Stimulated activated CD8-positive, alpha-beta memory T cell treated with anti-CD3 and anti-CD28 coated beads, Interleukin-15, amount 100 ng/mL, for 4 hours (primary cell): ENCODE measurements at places on chromosomes 4 and X.

- no peak for DNase-seq
Measured at GRCh38 chrX:9765737-9766097, at the start of gene GPR143. Gene GPR143 (minus strand): TSS chrX:9765847. CDS start chrX:9765817, 30 bp downstream.

DNA sequence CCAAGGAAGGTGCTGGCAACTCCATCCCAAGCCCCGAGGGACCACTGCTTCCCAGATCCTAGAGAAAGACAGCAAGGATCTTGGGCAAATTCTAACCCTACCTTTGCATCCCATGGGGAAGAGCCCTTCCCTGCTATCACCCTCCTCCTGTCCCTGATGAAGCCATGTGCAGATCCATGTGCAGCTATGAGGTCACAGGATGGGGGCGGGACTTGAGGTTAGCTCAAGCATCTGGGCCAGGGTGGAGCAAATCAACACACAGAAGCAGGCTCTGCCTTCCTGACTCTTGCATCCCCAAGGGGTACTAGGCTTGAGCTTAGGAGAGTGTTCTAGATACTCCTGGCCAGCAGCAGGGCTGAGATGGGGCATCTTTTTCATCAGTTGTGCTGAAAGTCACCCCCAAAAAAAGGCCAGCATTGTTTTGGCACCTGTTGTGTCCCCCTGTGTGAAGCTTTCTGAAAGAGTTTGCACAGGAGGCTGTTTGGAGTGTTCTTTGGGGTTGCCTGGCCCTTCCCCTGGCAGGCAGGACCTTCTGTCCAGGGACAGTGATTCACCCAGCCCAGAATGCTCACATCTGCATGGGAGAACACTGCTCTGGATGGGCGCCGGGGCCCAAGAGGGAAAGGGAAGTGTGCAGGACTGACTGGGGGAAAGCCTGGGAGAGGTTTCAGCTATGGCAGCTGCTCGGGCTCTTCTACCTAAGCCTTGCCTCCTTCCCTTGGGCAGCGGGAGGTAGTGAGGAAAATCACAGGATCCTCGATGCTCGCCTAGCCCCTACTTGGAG lies 50.8 kb downstream of the PRPS1 start:
- no peak for DNase-seq

- DNase-seq, result no peak
Measured at GRCh38 chr4:60078984-60079383, 1121.1 kb upstream of the ADGRL3 start.

DNA sequence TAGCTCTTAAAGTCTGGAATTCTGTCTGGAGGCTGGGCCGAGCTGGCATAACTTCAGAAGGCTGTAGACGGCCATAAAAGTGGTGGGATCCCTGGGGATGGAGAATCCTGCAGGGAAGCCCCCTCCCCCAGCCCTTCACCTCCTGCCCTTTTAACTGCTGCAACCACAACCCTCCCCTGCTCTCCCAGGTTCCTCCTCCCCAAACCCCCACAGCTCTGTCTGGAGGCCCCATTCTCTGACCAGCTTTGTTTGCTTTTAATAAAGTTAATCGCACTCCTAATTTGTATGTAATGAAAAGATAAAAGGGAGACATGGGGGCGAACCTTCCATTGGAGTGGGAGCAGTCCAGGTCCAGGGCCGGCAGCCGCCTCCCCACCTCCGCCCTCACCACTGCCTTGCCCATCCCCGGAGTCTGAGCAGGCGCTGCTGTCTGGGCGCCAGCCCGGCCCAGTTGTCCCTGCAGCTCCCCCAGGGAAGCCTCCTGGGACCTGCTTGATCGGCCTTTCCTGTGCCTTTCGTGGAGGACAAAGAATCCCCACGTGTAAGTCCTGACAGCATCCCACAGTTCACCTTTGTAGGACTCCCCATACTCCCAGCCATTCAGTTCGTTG lies 84.3 kb downstream of the PJA1 start:
- DNase-seq, result no peak

DNA sequence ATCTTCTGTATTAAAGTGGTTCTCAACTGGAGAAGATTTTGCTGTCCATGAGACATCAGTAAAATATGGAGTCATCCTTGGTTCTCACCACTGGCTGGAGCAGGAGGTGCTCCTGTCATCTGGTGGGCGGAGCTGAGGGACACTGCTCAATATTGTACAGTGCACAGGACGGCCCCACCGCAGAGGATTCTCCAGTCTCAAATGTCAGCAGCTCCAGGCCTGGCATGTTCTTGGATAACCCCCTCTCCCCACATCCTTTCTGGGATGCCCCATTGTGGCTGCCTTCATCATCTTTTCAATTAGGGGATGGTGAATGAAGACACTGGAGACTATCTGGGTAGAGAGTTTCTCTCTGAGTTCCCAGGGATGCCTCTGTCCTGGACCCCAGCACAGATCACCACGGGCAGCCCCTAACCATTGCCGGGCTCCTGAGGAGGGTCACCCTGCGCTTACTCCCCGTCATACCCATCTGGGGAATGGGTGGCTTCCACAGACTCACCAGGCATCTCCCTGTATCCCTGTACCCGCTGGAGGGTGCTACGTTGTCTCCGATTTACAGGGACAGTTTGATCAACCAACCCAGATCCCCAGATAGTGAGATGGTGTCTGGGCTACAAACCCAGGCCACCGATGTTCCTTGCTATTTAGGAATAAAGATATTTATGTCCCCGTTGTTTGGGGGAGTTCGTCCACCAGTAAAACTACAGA lies 21.9 kb upstream of the P2RY8 start:
- no peak for DNase-seq
